Sigmoid colon (tissue), 7 donors: ENCODE measurements at places on chromosomes 5 and 9. TPM values are rescaled to one million over a fixed set of nuclear protein-coding genes. Genes with fewer than 3 reads are reported as not detected.

GRCh38 chr9:109990541-109990940 is 210.5 kb downstream of the PALM2AKAP2 start:
- H3K27ac ChIP-seq, result no peak overlapping the region
- H3K27me3 ChIP-seq, result no peaks in the 10 kb centered on the region
- no peaks in the 10 kb centered on the region for H3K4me1 ChIP-seq
- DNase-seq, result no peak

DNA sequence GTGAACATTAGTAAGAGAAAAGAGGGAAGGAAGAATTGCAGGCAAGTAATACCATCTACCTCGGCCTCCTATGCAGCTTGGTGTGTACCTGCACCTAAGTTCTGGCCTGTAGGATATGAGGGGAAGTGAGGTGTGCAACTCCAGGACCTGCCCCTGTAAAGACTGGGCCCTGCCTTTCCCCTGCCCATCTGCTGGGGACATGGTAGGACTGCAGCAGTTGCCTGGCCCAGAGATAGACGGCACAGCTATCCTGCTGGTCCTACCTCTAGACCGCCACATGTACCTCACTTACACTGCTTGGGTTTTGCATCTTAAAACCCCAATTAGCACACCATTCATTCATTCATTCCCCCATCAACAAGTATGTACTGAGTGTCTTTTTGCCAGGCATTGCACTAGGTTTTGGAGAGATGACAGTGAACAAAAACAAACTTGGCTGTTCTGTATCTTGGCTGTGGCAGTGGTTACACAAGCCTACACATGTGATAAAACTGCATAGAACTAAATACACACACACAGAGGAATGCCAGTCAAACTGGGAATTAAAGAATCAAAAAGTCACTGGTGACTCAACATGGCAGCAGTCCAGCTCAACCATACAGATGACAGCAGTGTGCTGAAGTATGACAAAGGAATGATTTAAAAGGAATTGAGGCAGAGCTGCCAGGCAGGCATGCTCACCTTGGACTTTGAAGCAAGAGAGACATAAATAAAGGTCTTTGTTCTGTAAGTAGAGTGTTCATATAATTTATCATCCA is 23.3 kb upstream of the MGAT1 start:
- H3K4me1 ChIP-seq, result peaks cover 15% of the 10 kb centered on the region
- H3K4me3 ChIP-seq, result no peak overlapping the region
- DNase-seq, result peak; percentile 74
- H3K27me3 ChIP-seq, result peaks cover 7% of the 10 kb centered on the region

- DNase-seq, result no peak
- no peaks in the 10 kb centered on the region for H3K27me3 ChIP-seq
- H3K36me3 ChIP-seq, result no peaks in the 10 kb centered on the region
Observed at GRCh38 chr9:131669269-131670157, 70.4 kb downstream of the RAPGEF1 start.

DNA sequence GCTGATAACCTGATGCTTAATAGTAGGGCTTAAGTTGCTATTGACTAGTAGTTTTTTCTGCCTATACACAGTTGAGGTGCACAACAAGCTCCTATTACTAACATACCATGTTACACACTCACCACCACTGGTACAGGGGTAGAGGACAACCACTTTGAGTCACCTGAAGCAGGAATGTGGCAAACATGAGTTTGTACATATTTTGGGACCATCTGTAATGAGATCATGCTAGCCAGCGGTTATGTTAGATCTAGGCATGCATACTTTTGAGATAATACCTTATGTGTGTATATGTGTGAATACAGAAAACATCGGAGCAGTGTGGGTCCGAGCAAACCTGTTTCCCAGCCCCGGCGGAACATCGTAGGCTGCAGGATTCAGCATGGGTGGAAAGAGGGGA is 72.8 kb upstream of the NXNL2 start:
- no peaks in the 10 kb centered on the region for H3K27me3 ChIP-seq
- H3K36me3 ChIP-seq, result no peaks in the 10 kb centered on the region

The HTR1A gene
- total RNA-seq, result not detected

The CATSPER3 gene
- 1.4 TPM for total RNA-seq
